ENCODE measurements at places on chromosomes 5 and 9. TPM values are rescaled to one million over a fixed set of nuclear protein-coding genes. Genes with fewer than 3 reads are reported as not detected.

DNA sequence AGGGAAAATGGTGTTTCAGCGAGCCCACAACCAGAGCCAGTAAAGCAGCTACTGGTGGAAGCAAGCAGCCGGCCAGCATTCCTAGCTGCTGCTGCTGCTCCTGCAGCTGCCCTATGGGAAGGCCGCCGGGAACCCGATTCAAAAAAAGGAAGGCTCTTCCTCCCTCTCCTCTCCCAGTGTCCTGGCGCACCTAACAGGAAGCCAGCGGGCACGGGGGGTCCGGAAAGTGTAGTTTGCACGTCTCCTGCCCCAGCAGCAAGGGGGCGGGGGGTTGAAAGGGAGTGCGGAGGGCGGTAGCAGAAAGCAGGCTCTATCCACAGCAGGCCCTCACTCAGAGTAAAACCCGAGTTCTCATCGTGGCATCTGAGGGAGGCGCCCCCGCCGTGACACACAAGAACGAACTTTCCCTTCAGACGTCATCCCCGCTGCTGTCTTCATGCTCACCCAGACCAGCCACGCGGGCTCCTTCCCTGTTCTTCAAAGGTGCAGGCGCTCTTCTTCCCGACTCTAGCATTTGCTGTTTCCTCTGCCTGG, 16.5 kb downstream of the GRXCR2 start:
- no peak overlapping the region for H3K4me3 ChIP-seq
- H3K27me3 ChIP-seq = no peaks in the 10 kb centered on the region
- no peaks in the 10 kb centered on the region for H3K36me3 ChIP-seq
- DNase-seq = peak; percentile 68
- no peak overlapping the region for H3K27ac ChIP-seq

DNA sequence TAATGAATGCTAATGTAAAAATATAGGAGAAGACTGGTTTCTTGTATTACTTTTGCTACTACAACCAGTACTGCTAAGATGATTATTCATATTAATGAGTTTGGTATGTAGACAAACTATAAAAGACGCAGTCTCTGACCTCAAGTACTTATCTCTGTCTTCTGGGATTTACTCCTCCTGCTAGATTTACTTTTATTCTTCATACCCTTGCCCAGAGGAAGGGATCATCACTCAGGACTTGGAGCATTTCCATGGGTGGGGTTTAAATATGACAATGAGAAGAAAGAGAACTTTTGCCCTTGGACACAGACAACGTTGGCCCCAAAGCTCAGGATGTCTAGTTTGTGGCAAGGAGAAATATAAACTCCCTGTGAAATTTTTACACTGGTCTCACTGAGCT, 126.1 kb downstream of the BNC2 start:
- H3K4me1 ChIP-seq = no peaks in the 10 kb centered on the region
- H3K36me3 ChIP-seq = no peaks in the 10 kb centered on the region
- H3K27me3 ChIP-seq = no peaks in the 10 kb centered on the region
- DNase-seq = no peak
- H3K4me3 ChIP-seq = no peak overlapping the region

DNA sequence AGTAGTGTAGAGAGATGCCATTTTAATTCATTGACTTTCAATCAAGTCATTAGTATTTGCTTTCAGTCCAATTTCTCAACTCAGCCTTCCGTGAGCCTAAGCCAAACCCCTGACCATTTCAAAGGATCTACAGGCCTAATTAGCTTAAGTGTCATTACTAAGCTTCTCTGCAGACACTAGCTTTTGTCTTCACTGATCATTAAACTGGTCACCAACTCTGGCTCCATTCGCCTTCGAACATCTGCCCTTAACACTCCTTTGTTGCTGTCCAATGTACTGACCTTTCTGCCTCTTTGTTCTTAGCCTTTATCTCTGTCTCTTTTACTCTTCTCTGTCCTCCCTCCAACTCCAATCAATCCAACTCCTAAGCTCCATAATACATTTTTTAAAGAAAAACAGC, 299.3 kb downstream of the DIRAS2 start:
- no peak overlapping the region for H3K4me3 ChIP-seq
- no peaks in the 10 kb centered on the region for H3K4me1 ChIP-seq
- H3K27ac ChIP-seq = no peak overlapping the region
- DNase-seq = no peak

Gene TTC1
- total RNA-seq = 41.7 TPM

Gene ITGA2
- total RNA-seq = 5.2 TPM

Data from aorta (tissue), 5 donors.